ENCODE measurements at places on chromosomes 4 and X. TPM values are rescaled to one million over a fixed set of nuclear protein-coding genes. Genes with fewer than 3 reads are reported as not detected.

Gene SRPX2
- 58.2 TPM for total RNA-seq

Gene APOOL
- total RNA-seq: 7.7 TPM

Gene PAGE5
- not detected for total RNA-seq

Gene EVC
- total RNA-seq: 59.4 TPM

Gene CSAG1
- not detected for total RNA-seq

Gene ADH7
- not detected for total RNA-seq

Gene WNK3
- 0.87 TPM for total RNA-seq

Gene MAOA
- total RNA-seq: 5.5 TPM

Gene ADGRG4
- not detected for total RNA-seq

Measured in uterine smooth muscle cell (primary cell).